ENCODE measurements at places on chromosomes 2 and 18. TPM values are rescaled to one million over a fixed set of nuclear protein-coding genes. Genes with fewer than 3 reads are reported as not detected.

GRCh38 chr18:7576685-7577084, 9.6 kb downstream of the PTPRM start:
- no peaks in the 10 kb centered on the region for H3K27me3 ChIP-seq
- no peak for DNase-seq
- no peaks in the 10 kb centered on the region for H3K4me1 ChIP-seq
- no peak overlapping the region for H3K27ac ChIP-seq

DNA sequence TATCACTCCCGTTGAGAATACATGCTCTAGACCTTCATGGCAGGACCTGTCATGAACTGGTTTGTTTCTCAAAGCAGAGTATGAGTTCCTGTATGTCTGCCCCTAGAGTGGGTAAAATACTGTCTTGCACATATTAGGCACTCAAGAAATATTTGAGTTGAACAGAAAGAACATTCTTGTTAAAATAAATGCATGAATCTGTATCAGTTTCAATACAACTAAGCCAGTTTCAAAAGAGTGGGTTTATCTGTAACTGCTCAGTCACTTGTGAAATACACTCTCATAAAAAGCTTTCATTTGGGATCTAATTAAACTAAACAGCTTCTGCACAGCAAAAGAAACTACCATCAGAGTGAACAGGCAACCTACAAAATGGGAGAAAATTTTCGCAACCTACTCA, 69.2 kb downstream of the RFTN2 start:
- H3K4me1 ChIP-seq: no peaks in the 10 kb centered on the region
- H3K27ac ChIP-seq: no peak overlapping the region
- DNase-seq: no peak
- H3K4me3 ChIP-seq: no peak overlapping the region
- no peaks in the 10 kb centered on the region for H3K36me3 ChIP-seq

Gene PTPRN
- 9.5 TPM for polyA plus RNA-seq

Gene CENPA
- polyA plus RNA-seq: 19.5 TPM

Gene SLC9A2
- polyA plus RNA-seq: not detected

Measured in SK-N-SH (cell line).